ENCODE measurements at places on chromosomes 3 and 15.

GRCh38 chr15:62809115-62809967 is 233.2 kb upstream of the TPM1 start:
- DNase-seq = no peak

GRCh38 chr15:76073554-76073953 is 13.8 kb downstream of the TMEM266 start:
- DNase-seq = no peak

- DNase-seq = no peak
Measured at GRCh38 chr3:142890592-142890991, 1.7 kb upstream of the PCOLCE2 start.

DNA sequence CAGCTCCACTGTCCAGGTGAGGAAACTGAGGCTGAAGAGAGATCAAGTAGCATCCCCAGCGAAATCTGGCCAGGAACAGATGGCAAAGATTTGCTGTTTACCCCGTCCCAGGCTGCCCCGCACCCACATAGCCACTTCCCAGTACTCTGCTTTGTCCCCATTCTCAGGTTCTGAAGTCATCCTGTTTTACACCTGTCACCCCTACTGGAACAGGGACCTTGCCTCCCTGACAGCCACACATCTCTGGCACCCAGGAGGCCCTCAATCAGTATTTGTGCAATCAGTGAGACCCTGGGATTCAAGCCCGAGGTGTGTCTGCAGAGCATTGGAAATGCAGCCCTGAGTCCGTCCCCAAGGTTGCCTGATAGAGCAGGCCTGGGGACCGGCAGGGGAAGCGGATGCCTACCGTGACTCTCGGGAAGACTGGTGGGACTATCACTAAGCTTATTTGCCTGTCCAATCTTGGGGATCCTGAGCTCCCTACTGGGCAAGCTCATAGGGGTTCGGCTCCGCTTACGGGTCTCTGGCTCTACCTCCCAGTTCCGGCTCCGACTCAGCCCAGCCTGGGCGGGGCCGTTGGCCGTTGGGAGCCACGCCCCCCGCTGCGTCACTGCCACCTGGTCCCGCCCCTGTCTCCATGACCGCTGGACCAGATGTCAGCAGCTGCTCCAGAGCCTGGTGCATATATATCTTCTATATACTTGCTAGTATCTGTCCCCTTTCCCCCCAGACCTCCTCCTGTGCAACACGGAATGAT is 17.5 kb upstream of the FANCD2 start:
- DNase-seq = peak; percentile 22

DNA sequence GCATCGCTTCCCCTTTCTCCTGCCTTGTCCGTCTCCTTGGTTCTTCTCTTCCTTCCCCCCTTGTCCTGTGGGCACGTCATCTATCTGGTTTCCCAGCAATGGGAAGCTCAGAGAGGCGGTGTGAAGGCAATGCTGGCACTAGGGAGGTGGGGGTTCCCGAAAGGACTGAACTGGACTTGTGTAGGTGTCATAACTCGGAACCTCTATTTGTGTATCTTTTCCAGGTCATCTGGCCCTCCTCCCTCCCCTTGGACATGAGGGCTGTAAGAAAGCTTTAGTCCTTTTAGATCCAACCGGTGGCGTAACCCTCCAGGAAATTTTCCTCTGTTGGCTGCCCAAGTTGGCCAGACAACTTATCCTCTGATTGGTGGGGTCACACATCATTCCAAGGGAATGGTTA is 231.5 kb upstream of the TLE3 start:
- no peak for DNase-seq

DNA sequence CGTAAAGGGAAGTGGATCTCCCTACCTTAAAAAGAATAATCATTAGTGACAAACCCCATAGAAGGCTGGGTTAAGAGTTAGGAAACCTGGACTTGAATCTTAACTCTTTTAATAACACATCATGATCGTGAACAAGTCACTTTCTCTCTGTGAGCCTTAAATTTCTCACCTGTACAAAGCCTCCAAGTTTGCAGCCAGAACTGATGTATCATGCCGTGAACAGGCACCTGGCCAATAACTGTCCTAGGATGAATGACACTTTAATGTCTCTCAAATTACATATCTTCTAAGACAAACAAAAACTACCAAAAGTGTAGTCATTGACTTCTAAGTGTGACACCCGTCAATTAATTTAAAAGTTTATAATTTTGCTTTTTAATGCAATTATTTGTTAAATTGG is 3.9 kb downstream of the UPK1B start:
- DNase-seq = no peak

DNA sequence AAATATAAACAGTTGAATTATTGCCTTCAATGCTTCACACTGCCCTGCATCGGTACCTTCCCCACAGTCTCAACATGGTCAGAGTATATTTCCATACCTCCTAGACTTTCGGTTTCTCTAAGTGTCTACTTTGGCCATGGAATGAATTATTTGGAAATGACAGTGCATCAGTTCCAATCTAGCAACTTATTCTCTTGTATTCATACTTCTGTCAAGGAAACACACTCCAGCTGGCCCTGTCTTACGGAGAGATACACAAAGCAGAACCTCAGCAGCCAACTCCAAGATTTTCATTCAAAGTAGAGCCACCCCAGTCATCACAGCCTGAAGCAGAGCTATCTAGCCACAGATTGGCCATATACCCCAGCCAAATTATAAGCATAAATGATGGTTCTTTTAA is 518.4 kb upstream of the UBE2E2 start:
- no peak for DNase-seq

GRCh38 chr15:66039117-66039871 is 170.0 kb downstream of the RAB11A start:
- DNase-seq = no peak

GRCh38 chr15:85440451-85440850 is 60.0 kb downstream of the AKAP13 start:
- no peak for DNase-seq

DNA sequence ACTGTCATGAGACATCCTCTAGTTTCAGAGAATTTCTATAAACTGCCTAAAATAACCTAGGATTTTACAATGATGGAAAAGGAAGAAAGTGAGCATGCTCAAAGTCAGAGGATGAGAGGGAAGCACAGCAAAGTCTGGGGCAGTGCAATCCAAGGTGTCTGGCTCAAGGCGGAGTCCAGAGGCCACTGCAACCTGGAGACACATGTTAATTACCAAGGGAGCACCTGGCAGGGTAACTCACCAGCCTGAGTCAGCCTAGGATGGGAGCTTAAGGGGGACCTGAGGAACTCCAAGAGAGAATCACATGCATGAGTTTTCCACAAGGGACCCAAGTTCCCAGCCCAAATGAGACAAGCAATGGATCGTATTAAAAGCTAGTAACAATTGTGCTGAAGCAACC is 49.8 kb downstream of the PLD1 start:
- no peak for DNase-seq

DNA sequence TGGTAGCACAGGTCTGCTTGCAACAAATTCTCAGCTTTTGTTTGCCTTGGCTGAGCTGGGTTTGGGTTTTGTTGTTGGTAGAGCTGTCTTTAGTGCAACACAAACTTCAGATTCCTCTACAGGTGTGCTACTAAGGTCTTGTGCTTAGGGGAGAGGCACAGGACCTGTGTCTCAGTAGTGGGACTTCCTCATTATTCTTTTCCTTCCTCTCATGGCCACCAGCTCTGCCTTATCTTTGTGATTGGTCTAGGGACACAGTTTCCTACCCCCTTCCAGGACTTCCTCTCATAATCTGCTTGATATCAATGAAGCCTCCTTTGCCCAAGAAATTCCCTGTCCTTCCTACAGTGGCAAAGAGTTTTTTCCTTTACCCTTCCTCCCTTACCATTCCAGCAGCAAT is 24.9 kb upstream of the DNAAF4 start:
- no peak for DNase-seq

GRCh38 chr3:6806991-6807390 is 53.9 kb upstream of the GRM7 start:
- no peak for DNase-seq

GRCh38 chr3:127384717-127385539 is 97.1 kb upstream of the PRR20G start:
- DNase-seq = no peak

GRCh38 chr3:105513886-105514285 is 147.2 kb downstream of the ALCAM start:
- no peak for DNase-seq

GRCh38 chr3:141089339-141090152 is 38.4 kb downstream of the SPSB4 start:
- no peak for DNase-seq

DNA sequence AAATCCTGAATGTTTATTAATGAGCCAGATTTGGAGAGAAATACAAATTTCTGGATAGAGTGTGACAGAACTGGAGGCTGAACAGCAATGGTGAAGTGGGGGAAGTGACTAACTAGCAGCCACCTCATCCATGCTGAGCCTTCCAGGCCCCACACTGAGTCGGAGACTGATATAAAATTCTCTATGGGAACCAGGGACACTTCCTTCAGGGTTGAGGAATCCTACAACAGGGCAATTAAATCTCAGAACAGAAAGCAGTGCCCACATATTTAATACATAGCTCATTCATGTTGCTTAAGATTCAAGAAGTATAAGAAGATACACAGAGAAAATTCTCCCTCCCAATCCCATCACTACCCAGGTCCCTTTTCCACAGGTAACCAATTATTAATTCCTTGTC is 49.3 kb downstream of the HACD2 start:
- no peak for DNase-seq

DNA sequence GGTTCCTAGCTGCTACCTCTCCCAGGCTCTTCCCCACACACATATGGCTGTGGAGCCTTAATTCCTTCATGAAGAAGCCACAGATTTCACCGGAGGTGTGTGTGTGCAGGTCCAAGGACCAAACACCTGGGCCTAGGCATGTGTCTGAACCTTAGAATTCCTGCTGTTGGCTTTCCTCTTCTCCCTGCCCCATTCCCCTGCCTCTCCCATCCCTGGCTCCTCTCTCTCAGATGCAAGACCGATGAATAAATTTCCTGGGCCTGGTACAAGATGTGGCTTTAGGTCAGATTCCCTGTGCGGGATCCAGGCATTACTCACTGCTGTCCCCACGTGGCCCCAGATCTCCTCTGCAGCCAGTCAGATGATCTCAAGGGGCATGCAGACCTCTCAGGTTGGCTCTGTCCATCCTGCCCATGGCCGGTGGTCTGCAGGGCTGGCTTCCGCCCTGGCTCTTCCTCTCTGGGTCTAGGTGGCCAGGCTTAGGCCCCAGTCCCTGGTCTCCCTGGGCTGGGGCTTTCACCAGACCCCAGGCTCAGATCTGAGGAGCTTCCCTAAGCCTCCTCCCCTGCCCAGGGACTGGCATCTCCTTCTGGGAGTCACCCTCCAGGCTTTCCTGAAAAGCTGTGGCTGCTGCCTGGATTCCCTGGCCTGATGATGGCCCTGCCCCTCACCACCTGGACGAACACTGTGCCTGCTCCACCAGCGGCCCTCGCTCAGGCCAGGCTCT is 20.5 kb downstream of the CCR9 start:
- no peak for DNase-seq

DNA sequence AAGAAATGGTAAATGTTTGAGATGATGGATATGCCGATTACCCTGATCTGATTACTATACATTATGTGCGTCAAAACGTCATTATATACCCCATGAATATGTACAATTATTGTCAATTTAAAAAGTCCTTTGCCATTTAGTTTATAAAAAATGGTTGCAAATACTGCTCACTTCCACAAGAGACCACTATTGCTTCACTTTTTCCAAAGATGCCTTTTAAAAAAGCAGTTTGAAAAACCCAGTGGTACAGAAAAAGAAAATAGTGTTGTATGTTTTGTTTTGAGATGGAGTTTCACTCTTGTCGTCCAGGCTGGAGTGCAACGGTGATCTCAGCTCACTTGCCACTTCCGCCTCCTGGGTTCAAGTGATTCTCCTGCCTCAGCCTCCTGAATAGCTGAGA is 39.3 kb downstream of the EDEM1 start:
- DNase-seq = peak; percentile 7

DNA sequence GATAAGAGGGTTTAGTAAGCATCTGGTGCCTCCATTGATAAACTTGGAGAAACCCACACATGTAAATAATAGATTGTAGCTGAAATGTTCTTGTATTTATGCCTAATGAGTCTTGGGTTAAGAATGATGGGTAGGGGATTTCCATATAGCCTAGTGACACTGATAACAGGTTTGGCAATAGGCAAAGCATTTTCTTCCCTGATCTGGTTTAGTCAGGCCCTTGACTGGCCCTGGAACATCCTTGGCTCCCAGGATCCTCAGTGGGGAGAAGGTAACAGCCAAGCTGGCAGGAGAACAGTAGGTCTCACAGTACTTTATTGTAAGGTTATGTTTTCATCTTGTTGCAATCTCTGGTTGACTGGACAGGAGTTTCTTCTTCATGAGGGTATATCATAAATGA is 228.4 kb downstream of the DIPK2A start:
- DNase-seq = no peak

DNA sequence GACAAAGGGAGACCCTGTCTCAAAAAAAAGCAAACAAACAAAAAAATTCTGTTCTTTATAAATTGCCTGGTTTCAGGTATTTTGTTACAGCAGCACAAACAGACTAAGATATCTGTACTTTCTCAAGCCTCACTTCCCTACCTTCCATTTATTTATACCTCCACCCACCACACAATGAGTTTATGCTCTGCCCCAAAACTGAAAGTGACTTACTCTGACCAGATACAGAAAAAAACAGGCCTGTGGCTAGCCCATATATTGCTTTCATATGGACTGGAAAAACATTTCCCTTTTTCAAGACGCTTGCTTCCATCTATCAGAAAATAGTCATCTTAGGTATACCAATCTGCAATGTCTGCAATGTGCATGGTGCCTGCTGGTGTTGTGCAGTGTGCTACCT is 8.7 kb upstream of the GPD1L start:
- DNase-seq = no peak

DNA sequence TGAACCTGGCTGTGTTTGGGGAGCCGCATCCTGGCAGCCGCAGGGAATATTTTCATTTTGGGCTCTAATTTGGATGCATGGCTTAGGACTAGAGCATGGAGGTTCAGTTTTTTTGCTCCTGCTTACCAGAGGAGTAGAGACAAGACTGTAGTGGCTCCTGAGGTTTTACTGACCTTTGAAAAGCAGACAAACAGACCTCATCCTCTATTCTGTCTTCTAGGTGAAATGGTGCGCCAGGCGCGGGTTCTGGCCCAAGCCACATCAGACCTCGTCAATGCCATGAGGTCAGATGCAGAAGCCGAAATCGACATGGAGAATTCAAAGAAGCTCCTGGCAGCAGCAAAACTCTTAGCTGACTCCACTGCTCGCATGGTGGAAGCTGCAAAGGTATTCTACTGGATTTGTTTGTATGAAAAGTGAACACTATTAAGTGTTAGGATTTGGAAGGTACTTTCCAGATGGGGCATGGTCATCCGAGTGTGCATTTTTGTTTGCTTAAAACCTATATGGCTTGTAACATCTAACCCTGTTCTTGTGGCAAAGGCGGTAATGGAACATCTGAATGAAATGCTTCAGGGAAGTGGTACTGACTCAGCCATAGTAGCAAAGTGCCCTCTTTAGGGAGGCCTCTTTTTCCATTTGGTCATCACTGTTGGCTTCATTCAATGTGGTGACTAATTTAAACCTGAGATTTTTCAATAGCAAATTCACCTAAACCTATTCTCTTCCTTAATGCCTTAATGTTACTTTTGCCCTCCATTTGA is 330.7 kb upstream of the TPM1 start:
- DNase-seq = no peak

- DNase-seq = no peak
Measured at GRCh38 chr15:82750831-82751180, 41.1 kb upstream of the AP3B2 start.

Data from AG09319 (cell line).